ENCODE measurements at places on chromosomes 1 and 21. TPM values are rescaled to one million over a fixed set of nuclear protein-coding genes. Genes with fewer than 3 reads are reported as not detected.

The PCP4L1 gene
- total RNA-seq: 0.81 TPM

The COL6A2 gene
- total RNA-seq: 11.3 TPM

The ATP6V1G3 gene
- total RNA-seq: not detected

The PLEKHG5 gene
- 0.54 TPM for total RNA-seq

The OR2M3 gene
- total RNA-seq: 0.27 TPM

The EXOSC10 gene
- 50.1 TPM for total RNA-seq

The PRDM16 gene
- 19.9 TPM for total RNA-seq

The TMEM200B gene
- total RNA-seq: not detected

The PLEKHN1 gene
- total RNA-seq: 0.54 TPM

The CA6 gene
- total RNA-seq: not detected

Measured in hematopoietic multipotent progenitor cell (in vitro differentiated cells).